Glutamatergic neuron (in vitro differentiated cells): ENCODE measurements at places on chromosomes 5 and 9.

GRCh38 chr5:107121793-107122519 is 548.8 kb downstream of the EFNA5 start:
- DNase-seq = no peak

DNA sequence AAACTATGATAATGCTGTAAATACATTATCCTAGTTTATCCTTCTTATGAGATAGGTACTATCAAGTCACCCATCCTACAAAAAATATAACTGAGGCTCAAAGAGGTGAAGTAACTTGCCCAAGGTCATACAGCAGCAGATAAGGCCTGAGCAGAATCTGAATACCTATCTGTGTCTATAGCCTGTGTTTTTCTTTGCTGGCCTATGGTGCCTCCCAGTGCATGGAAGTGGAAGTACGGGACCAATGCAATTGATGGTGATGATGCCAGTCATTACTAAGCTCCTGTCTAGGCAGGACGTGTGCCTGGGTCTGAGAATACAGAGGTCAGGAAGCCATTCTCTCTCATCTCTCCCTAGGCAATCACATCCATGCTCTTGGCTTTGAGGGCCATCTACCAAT is 67.8 kb downstream of the FAT2 start:
- peak; percentile 48 for DNase-seq

GRCh38 chr9:126397056-126397455 is 70.4 kb downstream of the MVB12B start:
- DNase-seq = no peak

DNA sequence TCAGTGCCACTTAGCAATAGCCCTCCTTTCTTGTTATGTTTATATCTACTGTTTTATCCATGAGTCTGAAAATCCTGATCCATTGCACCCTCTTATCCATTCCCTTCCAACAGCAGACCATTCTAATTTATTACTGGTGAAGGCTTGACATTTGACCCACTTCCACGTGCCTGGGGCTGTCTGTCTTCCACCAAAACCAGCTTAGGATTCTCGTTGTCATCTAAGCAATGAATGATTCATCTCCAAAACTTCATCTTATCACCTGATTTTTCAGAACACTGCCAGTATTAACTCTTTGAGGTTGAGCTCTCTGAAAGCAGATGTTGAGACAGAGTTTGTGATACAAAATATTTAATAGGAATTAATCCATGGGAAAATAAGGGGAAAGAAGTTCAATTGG is 277.8 kb upstream of the FBXL7 start:
- DNase-seq = no peak

DNA sequence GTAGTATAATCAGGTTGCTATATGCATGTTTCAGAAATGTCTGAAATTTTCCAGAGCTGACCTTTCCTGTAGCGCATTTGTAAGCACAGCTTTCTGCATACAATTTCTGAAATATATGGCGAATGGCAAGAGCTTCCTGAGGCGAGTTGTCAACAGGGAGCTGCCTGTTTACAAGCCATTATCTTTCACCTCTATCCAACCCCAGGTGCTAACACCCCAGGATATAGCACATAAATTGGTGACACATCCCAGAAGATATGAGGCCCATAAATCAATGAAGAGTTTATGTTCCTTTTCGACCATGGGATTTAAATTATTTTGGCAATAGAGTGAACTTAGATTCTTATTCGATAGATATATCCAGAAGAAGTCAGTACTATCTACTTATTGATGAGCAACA is 379.8 kb downstream of the KDM4C start:
- DNase-seq = no peak

DNA sequence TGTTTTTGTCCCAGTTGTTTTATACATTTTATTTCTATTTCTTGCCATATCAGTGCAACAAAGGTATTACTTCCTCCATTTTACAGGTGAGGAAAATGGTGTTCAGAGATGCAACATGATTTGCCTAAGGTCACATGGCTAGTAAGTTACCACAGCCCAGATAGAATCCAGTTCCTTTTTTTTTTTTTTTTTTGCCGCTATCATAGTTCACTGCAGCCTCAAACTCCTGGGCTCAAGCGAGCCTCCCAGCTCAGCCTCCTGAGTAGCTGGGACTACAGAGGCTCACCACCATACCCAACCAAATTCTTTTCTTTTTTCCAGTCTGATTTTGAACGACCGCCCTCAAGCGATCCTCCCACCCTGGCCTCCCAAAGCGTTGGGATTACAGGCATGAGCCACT is 480 bp upstream of the CCDC69 start:
- DNase-seq = no peak

- no peak for DNase-seq
Observed at GRCh38 chr5:56668996-56669395, 146.4 kb upstream of the MAP3K1 start.

DNA sequence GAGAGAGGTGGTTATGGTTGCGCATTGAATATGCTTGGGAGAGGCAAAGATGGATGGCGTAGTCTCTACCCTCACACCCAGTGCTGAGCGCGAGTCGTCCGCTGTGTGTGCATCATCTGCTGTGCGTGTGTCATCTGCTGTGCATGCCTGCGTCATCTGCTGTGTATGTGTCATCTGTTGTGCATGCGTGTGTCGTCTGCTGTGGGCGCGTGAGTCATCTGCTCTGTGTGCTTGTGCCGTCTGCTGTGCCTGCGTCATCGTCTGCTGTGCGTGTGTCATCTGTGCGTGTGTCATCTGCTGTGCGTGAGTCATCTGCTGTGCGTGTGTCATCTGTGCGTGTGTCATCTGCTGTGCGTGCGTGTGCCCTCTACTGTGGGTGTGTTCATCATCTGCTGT is 68.0 kb upstream of the IRX4 start:
- no peak for DNase-seq

GRCh38 chr5:177107159-177107558 is 20.4 kb downstream of the FGFR4 start:
- DNase-seq = no peak

DNA sequence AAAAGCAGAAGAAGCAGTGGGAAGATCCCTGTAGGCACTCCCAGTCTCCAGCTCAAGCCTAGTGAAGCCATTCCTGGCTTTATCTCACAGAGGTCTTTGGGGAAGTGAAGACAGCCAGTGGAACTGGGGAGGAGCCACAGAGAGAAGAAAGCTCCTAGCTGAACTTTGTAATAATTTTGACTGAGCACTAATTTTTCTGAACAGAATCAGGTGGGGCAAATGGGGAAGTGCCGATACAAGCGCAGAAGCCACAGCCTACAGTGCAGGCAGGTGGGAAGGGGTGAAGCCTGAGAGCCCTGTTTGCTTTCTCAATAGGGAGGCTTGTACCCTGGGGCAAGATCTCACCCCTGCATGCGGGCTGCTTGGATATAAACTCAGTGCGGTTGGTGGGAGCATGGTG is 48.4 kb upstream of the SNAPC3 start:
- no peak for DNase-seq

GRCh38 chr5:89137148-89137547 is 254.2 kb upstream of the MEF2C start:
- DNase-seq = no peak

GRCh38 chr9:10059044-10059443 is 553.8 kb downstream of the PTPRD start:
- no peak for DNase-seq

- DNase-seq = peak; percentile 85
Observed at GRCh38 chr5:142611154-142611553, 74.7 kb downstream of the FGF1 start.

GRCh38 chr9:751137-752051 is 90.1 kb upstream of the DMRT1 start:
- DNase-seq = no peak

DNA sequence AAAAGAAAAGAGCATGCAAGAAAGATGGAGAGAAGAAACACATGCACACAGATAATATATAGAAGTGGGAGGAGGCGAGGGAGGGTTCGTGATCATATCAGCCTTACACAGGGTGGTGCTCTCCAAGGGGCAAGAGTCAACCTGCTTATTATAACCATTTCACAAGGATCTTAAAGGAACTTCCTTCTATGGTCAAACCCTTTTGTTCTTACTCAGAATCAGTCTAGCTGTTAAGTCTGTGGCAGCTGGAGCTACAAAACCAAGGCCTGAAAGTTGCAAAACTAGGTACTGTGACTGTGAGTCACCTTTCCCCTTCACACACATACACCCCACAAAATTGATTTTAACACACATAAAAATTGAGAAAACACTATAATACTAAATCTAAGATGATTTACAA is 18.5 kb upstream of the ERMP1 start:
- DNase-seq = no peak

GRCh38 chr5:78560000-78560855 is 88.3 kb downstream of the LHFPL2 start:
- DNase-seq = no peak

DNA sequence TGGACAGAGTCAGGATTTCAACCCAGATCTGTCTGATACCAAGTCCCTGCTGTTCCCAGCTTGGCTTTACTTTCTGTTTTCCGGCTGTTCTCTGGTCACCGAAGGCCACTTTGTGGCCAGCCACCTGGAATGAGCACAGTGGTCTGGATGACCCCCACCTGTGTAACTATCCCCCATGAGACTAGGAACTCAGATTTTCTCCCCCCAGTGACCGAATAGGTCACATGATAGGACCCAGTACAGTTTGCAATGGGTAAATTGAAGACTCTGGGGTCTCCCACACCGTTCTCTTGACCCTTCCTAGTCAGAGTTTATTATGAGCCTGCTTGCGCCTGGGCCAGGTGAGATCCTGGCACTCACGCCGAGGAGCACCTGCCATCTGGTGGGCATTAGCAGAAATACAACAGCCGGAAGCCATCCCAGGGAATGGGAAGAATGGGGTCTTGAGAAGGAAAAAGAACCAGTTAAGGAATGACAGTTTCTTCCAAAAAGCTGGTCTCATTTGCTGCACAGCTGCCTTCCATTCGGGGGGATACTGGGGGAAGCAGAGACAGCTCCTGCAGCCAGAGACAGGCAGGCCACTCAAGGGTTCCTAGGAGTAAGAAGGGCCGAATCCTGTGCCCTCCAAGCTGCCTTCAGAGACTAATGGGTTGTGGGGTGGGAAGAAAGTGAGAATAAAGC is 7.1 kb downstream of the PHYHD1 start:
- peak; percentile 68 for DNase-seq

DNA sequence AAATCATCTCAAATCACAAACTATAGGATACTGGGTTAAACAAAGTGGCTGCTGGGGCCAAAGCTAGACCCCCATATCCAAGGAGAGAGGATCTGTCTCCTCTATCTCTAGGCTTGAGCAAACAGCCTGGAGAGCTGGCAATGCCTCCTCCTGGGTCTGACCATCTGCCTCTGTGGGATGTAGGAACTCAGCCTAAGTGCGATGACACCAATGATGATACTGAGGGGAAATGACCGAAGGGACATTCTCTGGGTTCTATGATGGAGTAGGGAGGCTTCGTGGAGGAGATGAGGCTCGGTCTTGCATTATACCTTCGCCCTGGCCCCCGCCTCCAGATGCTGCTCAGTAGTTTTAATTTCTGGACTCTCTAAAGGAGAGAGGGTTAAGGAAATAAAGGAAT is 9.3 kb upstream of the SPATA24 start:
- DNase-seq = no peak

GRCh38 chr5:149543361-149544027 is 7.7 kb downstream of the CSNK1A1 start:
- no peak for DNase-seq

DNA sequence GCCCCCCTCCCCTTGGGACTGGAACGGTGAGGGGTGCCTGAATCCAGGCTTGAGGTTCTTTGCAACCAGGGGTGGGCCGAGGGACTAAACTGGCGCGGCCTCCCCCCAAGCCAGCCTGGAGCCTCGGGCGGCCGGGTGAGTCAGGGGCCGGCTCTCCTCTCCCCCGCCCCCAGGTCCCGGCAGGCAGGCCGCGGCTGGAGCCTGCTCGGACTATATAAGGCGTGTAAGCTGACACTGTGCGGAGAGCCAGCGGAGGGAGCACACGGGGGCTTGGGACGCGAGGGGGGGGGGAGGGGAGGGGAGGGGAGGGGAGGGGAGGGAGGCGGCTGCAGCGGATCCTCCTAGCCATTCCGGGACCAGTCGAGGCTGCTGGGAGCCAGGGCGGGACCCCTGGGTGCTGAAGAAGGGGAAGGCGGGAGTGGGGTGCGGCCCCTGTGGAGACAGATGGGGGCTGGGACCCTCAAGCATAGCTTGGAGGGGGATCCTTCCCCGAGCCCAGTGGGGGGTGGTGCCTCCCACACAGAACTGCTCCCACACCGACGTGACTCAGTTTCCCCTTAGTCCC is 595 bp downstream of the PDLIM7 start:
- peak; percentile 86 for DNase-seq

DNA sequence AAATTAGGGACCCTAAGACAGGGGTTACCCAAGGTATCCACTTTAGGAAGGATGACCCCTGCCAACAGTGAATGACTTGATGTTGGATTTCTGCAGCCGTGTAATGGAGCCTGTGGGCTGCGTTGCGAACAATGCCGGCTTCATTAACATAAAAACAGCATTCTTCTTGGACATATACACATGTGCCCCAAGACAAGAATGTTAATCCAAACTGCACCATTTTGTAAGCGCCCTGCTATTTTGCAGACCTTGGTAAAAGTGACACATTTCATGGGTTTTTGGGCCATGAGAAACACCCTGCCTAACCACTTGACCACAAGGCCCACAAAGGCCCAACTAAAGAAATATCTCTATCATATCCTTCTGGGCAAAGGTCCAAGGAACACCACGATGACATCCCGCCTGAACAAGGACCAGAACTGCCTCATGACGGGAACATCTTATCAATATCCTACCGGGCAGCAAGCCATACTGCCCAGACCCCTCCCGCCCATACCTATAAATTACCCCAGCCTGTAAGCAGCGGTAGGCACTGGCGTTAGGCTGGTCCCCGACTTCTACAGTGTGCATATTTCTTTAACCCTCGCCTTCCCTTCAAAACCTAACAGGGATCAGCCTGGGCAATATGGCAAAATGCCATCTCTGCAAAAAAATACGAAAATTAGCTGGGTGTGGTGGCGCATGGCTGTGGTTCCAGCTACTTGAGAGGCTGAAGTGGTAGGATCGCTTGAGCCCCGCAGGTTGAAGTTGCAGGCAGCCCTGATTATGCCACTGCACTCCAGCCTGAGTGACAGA is 9.7 kb upstream of the PDCD1LG2 start:
- DNase-seq = no peak

- no peak for DNase-seq
Observed at GRCh38 chr9:96115836-96116235, 186.1 kb downstream of the HSD17B3 start.

- no peak for DNase-seq
Observed at GRCh38 chr9:136043441-136043991, 51.6 kb downstream of the NACC2 start.
